T-helper 22 cell (primary cell): ENCODE measurements at places on chromosomes 5 and 9.

- DNase-seq = no peak
Measured at GRCh38 chr5:56269216-56269927, 36.2 kb upstream of the ANKRD55 start.

GRCh38 chr5:44646016-44646415, 162.7 kb upstream of the MRPS30 start:
- no peak for DNase-seq

GRCh38 chr5:89733772-89734171, 675.8 kb downstream of the CETN3 start:
- DNase-seq = no peak

DNA sequence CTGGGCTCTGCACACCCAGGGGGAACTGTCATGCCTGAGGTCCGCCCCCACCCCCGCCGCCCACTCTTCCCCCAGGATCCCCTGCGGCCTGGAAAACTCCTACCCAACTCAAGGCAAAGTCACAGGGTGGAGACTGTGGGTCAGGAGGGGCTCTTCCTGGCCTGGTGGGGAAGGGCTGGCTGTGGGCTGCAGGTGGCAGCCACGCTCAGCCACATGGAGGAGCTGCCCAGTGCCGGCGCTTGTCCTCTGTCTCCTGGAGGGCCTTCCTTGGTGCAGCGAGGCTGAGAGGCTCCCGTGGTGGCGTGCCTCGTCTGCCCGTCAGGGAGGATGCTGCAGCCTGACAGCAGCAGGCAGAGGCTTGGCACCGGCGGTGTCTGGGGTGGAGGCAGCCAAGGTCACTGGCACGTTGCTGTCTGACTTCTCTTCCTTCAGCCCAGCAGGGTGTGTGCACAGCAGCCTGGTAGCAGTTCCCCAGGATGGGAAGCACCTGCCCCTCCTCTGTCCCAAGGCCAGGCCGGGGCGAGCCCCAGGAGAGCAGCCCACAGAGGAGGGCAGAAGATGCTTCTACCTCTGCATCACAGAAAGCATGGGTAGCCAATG, 78.1 kb downstream of the ADAMTS2 start:
- DNase-seq = no peak

- no peak for DNase-seq
Measured at GRCh38 chr9:96398582-96399324, 15.2 kb upstream of the SLC35D2 start.

GRCh38 chr5:162684145-162684544, 616.6 kb downstream of the GABRG2 start:
- no peak for DNase-seq

GRCh38 chr5:125180231-125180829, 433.9 kb upstream of the ZNF608 start:
- no peak for DNase-seq

DNA sequence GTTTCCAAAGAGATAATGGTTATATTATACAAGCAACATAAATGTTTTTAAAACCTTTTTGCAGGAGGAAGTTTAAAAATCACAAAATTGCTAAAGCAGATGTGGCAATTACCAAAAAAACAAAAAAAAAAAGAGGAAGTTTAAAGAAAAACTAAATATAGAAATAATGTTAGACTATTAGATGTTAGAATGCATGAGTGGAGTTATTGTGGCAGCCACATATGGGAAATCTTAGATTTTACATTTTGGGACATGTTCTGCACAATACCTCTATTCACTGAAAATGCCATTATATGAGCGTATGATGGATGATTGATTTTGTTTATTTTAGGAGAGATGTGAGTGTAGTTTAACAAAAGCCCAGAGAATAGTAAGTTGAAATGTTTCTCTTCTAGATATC, 31.2 kb upstream of the DTWD2 start:
- no peak for DNase-seq

DNA sequence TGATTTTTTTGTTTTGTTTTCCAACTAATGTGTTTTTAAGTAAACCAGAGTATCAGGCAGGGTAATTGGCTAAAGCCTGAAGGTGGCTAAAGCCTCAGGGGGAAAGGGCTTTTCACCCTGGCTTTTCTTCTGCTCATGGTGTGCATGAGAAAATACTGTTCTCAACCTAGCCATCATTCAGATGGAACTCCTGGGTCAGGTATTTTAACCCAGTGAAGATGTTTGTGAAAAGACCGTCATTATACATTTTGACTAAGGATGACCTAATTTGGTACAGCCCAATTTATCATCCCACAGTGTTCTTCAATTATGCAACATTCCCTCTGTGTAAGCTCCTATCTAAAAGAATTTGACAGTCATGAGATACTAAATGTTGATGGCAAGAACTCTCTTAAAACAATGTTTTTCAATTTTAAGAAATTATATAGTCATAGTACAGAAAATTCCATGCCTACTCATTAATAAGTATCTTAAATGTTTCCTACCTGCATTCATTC, 209.5 kb upstream of the TARS1 start:
- no peak for DNase-seq

DNA sequence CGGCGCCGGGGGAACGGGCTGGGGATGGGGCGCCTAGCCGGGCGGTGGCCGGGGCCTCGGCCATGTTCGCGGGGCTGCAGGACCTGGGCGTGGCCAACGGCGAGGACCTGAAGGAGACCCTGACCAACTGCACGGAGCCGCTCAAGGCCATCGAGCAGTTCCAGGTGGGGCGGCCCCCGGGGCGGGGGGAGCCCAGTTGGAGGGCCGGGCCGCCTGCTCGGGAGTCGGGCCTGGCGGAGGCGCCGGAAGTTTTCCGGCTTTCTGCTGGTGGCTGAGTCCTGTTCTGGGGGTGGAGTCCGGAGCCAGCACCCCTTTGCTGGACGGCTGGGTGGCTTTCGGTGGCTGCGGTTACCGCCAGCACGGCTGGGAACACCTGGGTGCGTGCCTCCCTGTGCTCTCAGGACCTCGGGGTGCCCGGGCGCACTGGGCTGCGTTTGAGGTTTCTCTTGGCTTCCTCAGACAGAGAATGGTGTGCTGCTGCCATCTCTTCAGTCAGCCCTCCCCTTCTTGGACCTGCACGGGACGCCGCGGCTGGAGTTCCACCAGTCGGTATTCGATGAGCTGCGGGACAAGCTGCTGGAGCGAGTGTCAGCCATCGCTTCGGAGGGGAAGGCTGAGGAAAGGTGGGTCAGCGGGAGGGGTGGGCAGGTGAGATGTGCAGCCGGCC, 454 bp downstream of the NELFB start:
- DNase-seq = no peak
